ENCODE measurements at places on chromosomes 7 and 10.

- DNase-seq = no peak
Measured at GRCh38 chr10:91627344-91628102, 5.3 kb downstream of the PPP1R3C start.

DNA sequence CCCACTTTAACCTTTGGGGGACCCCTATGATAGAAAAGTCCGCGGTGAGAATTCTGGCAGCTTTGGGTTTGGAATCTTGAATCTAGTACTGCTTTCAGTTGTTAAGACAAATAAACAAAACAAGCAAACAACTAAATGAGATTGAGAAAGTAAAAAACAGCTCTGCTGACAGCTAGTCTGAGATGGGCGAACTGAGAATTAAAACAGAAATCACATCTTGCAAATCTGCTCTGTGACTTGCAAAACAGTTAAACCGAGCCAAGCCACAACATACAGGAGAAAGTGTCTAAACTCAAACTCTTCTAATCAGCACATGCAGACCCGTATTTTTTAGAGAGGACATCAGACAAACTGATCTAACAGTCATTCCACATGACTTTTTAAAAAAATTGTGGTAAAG lies 110.4 kb downstream of the SH2D4B start:
- DNase-seq = no peak

DNA sequence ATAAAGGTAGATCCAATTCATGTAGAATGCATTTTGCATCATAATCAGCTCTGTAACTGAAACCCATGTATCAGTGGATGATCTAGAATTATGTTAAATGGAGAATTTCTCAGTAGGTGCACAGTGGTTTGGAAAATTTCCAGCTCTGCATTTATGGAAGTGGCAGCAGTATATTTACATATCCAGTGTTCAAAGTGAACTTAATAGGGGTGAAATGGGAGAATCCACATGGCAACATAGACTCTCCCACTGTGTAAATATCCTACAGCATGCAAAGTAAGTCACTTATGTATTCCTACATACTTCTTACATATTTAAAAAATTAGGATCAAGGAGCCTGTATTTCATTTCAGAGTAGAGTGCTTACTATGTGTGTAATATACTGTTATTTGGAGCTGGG lies 35.3 kb downstream of the CDC14C start:
- DNase-seq = no peak

DNA sequence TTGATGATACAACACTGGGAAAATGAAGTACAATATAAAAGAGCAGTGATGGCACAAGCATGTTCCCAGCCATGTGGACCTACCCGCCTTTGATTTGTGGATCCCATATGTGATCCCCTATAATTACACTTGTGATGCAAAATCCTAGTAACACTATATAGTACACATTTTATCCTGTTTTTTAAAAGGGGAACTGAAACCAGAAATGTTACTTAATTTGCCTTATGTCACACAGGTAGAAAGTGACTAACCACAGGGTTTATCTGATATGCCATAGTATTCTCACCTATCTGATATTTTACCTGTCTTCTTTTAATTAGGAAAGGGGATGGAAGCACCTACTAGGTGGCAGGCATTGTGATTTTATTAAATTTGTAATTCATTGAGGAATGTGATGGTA lies 35.0 kb downstream of the ARMC3 start:
- no peak for DNase-seq

GRCh38 chr10:85457191-85457590 lies 909.4 kb downstream of the GRID1 start:
- DNase-seq = no peak

DNA sequence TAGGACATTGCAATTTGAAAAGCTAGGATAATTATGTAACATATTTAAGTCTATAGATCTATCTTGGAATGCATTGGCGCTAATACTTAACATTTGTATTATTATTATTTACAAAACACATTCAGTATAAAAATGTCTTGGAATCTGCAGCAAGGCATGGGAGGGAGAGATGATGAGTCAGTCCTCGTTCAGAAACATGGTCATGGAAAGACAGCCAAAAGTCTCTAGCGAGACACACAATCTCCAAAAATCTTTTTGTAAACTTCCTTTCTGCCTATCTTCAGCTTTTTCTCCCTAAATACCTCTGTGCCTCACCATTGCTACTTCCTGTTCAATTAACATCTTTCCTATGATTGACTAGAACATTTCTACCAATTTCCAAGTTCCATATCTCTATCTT lies 188.4 kb upstream of the CACNA2D1 start:
- DNase-seq = peak; percentile 44

- peak; percentile 76 for DNase-seq
Measured at GRCh38 chr7:94205529-94205928, 189.2 kb upstream of the COL1A2 start.

GRCh38 chr10:78301481-78301880 lies 267.8 kb downstream of the RPS24 start:
- DNase-seq = no peak

DNA sequence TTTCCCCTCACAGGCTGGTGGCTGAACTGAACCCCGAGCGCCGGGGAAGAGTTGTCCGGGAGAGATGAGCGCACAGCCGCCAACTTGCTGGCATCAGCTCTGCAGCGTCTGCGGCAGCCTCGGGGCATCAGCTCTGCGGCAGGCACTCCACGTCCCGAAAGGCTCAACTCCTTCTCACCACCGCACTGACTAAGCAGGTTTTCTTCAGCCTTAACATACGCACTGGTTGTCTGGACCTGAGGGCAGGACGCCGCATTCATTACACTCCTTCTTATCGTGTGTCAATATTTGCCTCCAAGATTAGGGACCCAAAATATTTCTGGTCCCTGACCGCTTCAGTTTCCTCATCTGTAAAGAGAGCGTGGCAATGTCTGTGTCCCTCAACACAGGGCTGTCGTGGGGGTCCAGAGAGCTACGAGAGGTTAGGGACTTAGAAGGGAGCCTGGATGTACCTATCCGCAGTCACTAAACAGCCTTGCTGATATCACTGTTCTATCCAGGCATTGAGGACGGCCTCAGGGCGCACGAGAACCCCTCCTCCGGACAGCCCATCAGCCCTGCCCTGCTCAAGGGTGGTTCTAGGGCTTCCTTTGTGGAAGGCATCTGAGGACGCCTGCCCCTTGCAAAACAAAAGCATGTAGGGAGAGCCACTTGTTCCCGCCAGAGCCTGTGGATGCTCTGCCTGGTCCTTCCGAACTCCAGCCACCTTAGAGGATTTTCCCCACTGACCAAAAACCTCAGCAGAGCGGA lies 42.8 kb upstream of the FIGNL1 start:
- no peak for DNase-seq

DNA sequence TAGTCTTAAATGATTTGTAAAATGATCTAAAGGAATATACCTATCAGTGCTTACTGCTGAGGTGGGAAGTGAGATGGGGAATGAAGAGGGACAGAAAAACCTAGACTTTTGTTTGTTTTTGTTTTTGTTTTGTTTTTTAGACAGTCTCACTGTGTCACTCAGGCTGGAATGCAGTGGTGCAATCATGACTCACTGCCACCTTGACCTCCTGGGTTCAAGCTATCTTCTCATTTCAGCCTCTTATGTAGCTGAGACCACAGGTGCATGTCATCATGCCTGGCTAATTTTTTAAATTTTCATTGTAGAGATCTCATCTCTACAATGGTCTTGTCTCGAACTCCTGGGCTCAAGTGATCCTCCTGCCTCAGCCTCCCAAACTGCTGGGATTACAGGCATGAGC lies 116.4 kb upstream of the SEM1 start:
- no peak for DNase-seq

- DNase-seq = peak; percentile 15
Measured at GRCh38 chr7:141039376-141039775, 24.6 kb upstream of the MRPS33 start.

DNA sequence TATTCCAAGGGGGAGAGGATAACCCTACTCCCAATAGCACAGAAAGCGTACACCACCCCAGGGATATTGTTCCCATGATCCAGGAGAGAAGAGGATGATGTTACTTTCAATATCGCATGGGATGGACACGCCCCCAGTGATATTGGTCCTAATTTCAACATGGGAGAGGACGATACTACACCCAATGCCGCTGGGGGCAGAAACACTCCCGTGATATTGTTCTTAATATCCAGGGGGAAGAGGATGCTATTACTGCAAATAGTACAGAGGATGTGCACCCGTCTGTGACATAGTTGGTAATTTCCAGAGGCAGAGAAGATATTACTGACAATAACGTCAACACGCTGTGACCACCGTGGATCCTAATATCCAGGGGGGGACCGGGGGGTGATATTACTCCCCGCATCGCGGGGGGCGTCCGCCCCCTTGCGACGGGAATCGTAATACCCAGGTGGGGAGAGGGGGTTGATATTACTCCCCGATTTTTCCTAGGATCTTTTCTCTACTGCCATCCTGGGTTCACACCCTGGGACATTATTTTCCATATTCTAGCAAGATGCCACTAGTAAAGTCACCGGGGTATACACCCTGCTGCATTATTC lies 16.6 kb downstream of the MEIG1 start:
- no peak for DNase-seq

GRCh38 chr7:2785071-2785500 lies 59.0 kb downstream of the GNA12 start:
- peak; percentile 62 for DNase-seq

- DNase-seq = peak; percentile 39
Measured at GRCh38 chr10:73093922-73094850, 2.5 kb downstream of the P4HA1 start.

DNA sequence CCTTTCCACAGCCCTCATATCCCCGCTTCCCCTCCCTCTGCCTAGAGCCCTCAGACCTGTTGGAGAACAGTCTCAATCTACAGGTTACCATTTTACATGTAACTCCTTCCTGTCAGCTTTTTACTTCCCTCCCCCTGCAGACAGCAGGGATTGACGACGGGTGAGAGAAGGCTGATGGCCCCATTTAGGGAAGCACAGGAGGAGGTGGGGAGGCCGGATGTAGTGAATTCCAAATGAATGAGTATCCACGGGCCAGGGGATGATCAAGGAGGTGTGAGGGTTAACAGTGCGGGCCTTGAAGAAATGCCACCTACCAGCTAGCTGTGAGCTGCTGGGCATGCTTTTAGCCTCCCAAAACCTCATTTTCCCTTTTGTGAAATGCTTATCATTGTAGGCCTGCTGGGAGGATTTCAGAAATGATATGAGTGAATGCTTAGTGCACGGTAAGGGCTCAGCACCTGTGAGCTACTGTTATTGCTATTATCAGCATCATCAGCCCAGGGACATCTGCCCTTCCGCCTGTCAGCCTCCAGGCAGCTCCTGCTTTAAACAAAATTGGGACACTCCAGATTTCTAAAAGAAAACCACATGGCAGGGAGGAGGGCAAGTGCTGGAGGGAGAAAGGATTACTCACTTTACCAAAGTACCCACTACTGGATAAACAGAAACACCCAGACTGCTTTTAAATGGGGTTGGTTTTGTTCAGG lies 6.5 kb upstream of the NANOS1 start:
- peak; percentile 45 for DNase-seq

- DNase-seq = peak; percentile 75
Measured at GRCh38 chr7:134811765-134812164, 32.3 kb downstream of the CALD1 start.

DNA sequence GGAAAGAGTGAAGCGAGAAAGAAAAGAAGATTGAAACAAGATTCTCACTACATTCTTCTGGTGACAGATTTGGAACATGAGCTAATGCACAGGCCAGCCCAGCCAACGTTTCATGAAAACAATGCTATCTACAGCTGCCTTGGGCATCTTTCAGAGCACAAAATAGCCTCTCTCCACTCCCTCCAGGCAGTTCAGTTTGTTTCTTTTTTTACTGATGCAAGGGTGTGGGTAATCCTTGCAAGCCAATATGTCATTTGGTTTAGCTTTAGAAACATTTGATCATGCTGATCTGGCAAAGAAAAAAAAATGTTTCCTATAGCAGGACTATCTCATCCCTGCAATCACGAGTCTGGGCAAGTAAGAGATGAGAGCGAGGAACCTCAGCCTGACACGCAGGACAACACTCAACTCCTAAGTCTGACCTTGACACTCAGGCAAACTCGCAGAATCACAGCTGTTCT lies 35.9 kb downstream of the SVIL start:
- peak; percentile 59 for DNase-seq

- no peak for DNase-seq
Measured at GRCh38 chr7:151031011-151031410, 2.8 kb downstream of the ABCB8 start.

- no peak for DNase-seq
Measured at GRCh38 chr10:77921395-77921794, 5.2 kb downstream of the DLG5 start.

DNA sequence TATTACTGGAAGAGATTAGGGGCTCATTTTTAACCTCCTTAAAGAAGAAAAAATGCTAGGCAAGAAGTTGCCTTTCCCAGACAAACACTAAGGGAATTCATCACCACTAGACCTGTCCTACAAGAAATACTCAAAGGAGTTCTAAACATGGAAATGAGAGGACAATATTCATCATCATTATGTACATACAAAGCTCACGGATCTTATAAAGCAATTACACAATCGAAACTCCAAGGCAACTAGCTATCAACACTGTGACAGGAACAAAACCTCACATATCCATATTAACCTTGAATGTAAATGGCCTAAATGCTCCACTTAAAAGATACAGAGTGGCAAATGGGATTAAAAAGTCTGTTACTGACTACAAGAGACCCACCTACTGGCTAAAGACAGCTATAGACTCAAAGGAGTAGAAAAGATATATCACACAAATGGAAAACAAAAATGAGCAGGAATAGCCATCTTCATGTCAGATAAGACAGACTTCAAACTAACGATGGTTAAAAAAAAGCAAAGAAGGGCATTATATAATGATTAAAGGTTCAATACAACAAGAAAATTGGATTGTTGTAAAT lies 246.6 kb downstream of the ADRA2A start:
- no peak for DNase-seq

- no peak for DNase-seq
Measured at GRCh38 chr10:102900006-102900405, 18.1 kb upstream of the CNNM2 start.

DNA sequence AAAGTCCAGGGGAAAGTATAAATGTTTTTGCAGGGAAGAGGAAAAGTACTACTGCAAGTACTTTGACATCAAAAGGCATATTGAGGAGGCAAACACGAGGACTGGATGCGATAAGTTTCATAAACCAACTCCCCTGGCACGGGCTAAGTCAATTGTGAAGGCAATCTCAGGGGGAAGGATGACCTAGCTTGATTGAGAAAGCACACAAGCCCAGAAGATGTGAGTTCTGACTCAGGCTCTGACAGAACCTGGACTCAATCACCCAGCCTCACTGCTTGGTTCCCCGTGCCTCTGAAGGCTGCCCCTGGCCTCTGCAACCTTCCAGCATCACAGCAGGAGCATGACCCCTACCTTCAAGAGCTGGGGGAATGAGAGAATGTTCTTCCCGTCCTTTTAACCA lies 93.2 kb upstream of the ZNF438 start:
- DNase-seq = peak; percentile 33

GRCh38 chr7:121196286-121196685 lies 132.5 kb upstream of the WNT16 start:
- DNase-seq = no peak

DNA sequence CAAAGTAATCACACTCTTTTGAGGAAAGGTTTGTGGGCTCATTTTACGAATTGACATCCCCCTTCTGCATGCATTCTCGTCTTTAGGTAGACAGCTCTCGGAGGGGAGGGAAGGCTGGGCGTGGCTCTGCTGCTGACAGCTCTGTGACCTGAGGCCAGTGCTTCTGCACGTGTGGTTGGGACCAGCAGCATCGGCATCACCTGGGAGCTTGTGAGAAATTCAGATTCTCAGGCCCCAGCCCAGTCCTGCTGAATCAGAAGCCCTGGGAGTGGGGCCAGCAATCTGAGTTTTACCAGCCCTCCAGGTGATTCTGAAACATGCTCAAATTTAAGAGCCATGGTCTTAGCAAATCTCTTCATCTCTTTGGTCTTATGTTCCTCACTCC lies 89.4 kb downstream of the JCAD start:
- no peak for DNase-seq

- no peak for DNase-seq
Measured at GRCh38 chr7:18577096-18577771, 81.7 kb downstream of the HDAC9 start.
